ENCODE measurements at places on chromosomes 4 and X.

- no peaks in the 10 kb centered on the region for H3K36me3 ChIP-seq
- no peaks in the 10 kb centered on the region for H3K4me1 ChIP-seq
- H3K27ac ChIP-seq, result no peak overlapping the region
- H3K27me3 ChIP-seq, result no peaks in the 10 kb centered on the region
- DNase-seq, result no peak
Observed at GRCh38 chrX:139691843-139692505, 16.0 kb downstream of the MCF2 start.

DNA sequence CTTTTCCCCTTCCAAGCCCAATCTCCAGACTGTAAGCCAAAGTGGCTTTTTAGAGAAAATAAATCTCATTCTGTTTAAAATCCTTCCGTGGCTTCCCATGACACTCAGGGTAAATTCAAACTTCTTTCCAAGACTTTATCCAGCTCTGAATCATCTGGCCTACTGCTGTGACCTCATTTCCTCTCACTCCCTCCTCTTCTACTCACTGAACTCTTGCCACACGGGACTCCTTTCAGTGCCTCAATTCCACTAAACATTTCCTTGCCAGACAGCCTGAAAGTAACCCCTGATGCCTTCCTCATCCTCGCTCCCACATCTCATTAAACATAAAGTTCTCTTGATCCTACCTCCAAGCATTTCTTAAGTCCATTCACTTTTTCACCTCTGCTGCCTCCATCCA lies 27.8 kb upstream of the RNF128 start:
- DNase-seq, result no peak
- H3K27me3 ChIP-seq, result no peaks in the 10 kb centered on the region
- no peaks in the 10 kb centered on the region for H3K36me3 ChIP-seq
- H3K4me1 ChIP-seq, result no peaks in the 10 kb centered on the region
- no peak overlapping the region for H3K27ac ChIP-seq

GRCh38 chr4:40438384-40439026 lies 103.4 kb downstream of the CHRNA9 start:
- H3K4me1 ChIP-seq, result no peaks in the 10 kb centered on the region
- H3K36me3 ChIP-seq, result no peaks in the 10 kb centered on the region
- no peak for DNase-seq
- no peaks in the 10 kb centered on the region for H3K27me3 ChIP-seq

DNA sequence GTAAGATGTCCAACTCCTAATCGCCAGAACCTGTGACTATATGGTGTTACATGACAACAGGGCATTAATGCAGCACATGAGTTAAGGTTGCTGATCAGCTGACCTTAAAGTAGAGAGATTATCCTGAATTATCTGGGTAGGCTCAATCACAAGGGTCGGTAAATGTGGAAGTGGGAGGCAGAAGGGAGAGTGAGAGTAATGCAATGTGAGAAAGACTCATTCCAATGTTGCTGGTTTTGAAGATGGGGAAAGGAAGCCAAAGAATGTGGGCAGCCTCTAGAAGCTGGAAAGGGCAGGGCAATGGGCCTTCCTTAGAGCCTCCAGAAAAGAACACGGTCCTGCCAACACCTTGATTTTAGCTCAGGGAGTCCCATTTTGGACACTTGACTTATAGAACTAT lies 67.4 kb downstream of the STX18 start:
- no peaks in the 10 kb centered on the region for H3K27me3 ChIP-seq
- no peak overlapping the region for H3K4me3 ChIP-seq
- DNase-seq, result no peak

DNA sequence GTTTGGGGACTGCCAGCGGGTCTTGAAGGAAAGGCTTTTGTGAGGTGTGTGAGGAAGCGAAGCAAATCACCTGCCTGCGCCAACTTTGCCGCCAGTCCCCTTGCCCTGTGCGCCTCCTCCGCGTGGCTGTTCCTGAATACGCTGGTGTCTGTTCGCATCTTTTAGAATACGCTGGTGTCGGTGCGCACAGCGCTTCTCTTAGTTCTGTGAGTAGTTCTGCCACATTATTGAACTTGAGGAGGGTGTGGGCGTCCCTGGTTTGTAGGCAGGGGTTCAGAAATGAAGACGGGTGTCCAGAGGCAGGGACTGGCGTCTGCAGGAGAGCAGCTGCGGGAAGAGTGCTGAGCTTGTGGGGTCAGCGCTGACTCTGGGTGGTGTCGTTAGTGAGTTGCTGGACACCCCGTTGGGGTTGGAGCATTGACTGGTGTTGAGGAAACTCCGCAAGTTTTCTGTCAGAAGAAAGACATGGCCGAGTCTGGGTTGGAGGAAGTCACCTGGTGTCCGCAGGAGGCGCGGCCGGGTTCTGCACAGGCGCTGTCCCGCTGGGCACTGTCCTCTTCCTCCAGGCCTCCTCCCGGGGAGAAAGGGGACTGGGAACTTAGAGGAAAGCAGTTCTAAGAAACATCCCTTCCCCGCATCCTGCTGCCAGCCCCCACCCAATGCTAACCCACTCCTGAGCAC lies 930 bp downstream of the ZNF718 start:
- H3K4me3 ChIP-seq, result peak overlapping the region; percentile 89
- peaks cover 36% of the 10 kb centered on the region for H3K36me3 ChIP-seq
- H3K27me3 ChIP-seq, result no peaks in the 10 kb centered on the region

- H3K27ac ChIP-seq, result no peak overlapping the region
- no peak overlapping the region for H3K4me3 ChIP-seq
- no peaks in the 10 kb centered on the region for H3K36me3 ChIP-seq
- DNase-seq, result peak; percentile 11
Observed at GRCh38 chrX:41384051-41384705, 50.2 kb downstream of the DDX3X start.

- no peak overlapping the region for H3K4me3 ChIP-seq
- H3K27ac ChIP-seq, result no peak overlapping the region
- H3K36me3 ChIP-seq, result peaks cover 5% of the 10 kb centered on the region
- no peaks in the 10 kb centered on the region for H3K27me3 ChIP-seq
- peaks cover 24% of the 10 kb centered on the region for H3K4me1 ChIP-seq
Observed at GRCh38 chr4:165331823-165332222, 4.4 kb downstream of the MSMO1 start.

GRCh38 chr4:87118826-87119225 lies 101.6 kb downstream of the KLHL8 start:
- no peak overlapping the region for H3K4me3 ChIP-seq
- peaks cover 7% of the 10 kb centered on the region for H3K36me3 ChIP-seq
